ENCODE measurements at places on chromosomes 11 and 22.

DNA sequence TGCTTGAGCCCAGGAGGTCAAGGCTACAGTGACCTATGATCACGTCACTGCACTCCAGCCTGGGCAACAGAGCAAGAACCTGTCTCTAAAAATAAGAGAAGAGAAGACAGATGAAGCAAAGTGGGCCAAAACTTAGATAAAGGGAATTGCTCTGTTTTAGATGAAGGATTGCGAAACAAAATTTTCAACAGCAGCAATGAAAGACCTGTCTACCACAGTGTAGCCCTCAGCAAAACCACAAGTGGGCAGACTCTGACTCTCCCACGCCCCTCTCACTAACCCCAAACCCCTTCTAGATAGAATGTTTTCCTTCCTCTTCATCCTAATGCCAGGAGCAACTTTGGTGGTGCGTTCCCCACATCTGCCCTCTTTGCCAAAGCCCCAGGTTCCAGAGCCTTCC lies 105.6 kb upstream of the ALDH3B2 start:
- DNase-seq, result no peak

- DNase-seq, result no peak
These were observed 98.5 kb upstream of the CSNK2A3 start for GRCh38 chr11:11451501-11452005.

DNA sequence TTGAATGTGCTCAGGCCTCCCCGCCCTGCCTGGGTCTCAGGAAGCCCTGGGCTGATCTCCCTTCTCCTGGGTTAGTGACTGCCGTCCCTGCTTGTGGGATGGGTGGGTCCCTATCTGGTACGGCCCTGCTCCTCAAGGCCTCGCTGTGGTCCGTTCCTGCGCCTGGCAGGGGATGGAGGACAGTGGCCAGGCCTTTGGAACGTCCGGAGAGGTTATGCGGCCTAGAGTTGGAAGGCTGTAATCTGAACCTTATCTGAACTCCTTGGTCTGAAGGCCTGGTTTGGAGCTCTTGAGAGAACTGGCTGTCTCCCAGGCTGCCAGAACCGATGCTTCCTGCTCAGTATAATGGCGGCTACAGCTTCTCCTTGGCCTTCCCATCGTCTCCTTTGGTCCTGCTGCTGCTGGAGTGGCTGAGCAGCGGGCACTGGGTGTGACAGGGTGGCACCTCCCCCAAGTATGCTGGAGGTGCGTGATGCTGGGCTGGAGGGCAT lies 72.8 kb downstream of the FLI1 start:
- no peak for DNase-seq

DNA sequence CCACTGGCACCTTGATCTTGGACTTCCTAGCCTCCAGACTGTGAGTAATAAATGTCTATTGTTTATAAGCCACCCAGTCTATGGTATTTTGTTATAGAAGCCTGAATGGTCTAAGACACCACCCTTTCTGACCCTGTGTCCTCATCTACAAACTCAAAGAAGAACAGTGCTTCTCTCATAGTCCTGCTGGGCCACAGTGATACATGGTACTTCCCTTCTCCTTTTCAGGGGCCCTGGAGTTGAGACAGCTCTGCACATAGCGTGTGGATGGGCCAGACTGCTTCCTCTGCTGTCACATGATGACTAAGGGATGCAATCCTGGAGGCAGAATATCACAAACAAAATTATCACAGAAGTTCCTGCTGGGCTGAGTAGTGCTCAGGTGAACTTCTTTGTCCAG lies 5.0 kb downstream of the KCNJ11 start:
- no peak for DNase-seq

GRCh38 chr11:118911113-118911879 lies 14.4 kb downstream of the BCL9L start:
- no peak for DNase-seq
